ENCODE measurements at places on chromosomes 6 and 20.

DNA sequence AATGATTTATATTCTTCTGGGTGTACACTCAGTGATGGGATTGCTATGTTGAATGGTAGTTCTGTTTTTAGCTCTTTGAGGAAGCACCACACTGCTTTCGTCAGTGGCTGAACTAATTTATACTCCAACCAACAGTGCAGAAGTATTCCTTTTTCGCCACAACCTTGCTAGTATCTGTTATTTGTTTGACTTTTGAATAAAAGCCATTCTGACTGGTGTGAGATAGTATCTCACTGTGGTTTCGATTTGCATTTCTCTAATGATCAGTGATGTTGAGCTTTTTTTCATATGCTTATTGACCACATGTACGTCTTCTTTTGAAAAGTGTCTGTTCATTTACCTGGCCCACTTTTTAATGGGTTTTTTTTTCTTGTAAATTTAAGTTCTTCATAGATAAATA is 583.8 kb upstream of the ARID1B start:
- DNase-seq, result no peak

- no peak for DNase-seq
These were observed 51.1 kb downstream of the L3MBTL3 start for GRCh38 chr6:130069485-130069884.

GRCh38 chr6:145883263-145883662 is 68.7 kb upstream of the FBXO30 start:
- DNase-seq, result no peak

GRCh38 chr20:25750765-25751696 is 54.4 kb upstream of the ZNF337 start:
- peak; percentile 67 for DNase-seq

DNA sequence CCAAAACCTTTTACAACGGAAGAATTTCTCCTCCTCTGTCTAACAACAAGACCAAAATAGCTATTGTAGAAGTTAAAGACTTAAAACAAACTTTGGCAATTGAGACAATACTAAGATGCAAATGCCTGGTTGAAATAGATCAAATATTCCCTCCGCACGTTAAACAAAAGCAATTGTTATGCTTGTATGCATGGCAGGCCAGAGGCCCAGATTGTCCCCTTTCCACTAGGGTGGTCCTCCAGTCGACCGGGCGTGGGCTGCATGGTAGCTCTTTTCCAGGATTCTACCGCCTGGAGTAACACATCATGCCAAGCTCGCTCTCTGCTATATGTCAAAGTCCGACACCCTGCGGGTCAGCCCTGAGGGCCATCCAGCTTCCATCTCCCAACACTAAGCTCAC is 234.7 kb downstream of the RNGTT start:
- DNase-seq, result no peak

- DNase-seq, result no peak
These were observed 7.8 kb downstream of the STX11 start for GRCh38 chr6:144158133-144158532.

DNA sequence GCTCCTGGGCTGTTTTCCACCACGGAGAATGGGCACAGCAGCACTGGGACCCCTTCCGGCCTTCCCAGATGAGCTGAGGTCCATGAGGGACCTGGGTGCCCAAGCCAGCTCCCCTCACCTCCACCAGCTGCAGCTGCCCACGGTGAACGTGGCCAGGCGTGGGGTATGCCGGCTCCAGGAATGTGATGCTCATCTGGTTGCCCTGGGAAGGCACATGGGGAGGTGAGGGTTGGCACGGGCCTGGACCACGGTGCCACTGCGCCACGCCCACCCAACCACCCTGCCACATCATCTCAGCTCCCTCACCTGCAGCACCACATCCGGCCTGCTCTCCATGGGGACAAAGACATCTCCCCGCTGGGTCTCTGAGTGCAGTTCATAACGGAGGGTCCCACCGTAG is 23.8 kb downstream of the ADRM1 start:
- no peak for DNase-seq

DNA sequence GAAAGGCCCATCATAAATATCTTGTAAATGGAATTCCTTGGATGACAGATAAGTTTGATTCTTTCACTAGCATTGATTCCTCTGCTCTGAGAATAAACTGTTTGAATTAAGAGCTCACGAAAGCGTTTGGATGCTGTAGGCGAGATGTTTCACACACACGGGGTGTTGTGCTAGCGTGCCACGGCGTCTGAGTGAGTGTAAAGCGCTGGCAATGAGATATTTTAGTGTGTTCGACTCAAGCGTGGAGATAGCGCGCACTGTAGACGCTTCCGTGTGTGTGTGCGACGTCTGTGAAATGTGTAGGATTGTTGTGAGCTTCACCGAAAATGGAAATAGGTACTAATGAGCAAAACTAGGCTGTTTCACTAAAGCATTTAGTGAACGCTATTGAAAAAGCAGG is 29.4 kb upstream of the ADRM1 start:
- DNase-seq, result no peak

DNA sequence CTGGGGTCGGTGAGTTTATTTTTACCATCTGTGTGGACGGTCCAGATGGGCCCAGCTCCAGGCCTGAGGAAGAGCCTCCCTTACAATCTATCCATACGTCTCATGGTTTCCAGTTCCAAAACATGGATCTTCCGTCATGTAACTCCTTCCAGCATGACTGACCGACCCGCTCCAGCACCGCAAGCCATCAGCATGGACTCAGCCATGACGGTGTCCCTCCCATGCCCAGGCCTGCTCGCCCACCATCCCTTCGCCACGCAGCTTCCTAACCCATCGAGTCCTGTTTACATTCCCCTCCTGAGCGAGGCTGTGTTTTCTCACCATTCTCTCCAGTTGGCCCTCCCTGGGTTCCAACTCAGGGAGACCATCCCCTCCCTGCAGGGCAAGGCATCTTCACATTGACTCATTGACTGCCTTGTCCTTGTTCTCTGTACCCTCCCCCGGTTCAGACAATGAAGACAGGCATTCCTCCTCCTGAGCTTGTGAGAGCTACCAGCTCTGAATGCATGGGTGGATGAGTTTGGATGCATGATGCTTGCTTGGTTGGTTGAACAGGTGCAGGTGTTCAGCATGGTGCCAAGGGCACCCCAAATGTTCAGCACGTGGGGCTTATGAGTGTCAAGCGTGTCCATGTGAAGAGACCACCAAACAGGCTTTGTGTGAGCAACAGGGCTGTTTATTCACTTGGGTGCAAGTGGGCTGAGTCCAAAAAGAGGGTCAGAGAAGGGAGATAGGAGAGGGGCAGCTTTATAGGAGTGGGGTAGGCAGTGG is 235.8 kb downstream of the SMOC2 start:
- DNase-seq, result no peak

DNA sequence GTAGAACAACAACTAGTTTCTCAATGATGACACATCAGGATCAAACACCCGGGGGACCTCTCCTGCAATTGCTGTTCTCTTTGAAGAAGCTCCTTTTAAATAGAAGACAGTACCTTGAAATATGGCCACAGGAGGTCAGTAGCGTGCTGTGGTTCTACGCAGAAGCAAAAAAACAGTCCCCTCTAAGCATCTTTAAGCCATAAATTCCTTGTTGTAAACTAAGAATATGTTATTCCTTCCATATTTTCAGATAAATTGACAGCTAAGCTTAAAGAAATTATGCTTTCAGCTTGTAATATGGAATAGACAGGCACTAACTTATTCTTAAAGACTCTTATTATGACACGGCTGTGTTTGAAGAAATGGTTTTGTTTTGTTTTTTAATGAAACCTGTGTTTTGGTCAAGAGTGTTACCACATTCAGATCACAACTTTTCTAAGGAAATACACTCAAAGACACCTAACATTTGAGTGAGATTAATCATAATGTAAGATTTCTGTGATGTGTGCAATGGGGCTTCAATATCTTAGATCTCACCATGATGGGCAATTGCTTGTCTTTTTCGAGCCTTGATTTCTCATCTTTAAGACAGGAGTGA is 49.7 kb upstream of the IL20RA start:
- peak; percentile 49 for DNase-seq

- DNase-seq, result no peak
These were observed 277.0 kb upstream of the TBX18 start for GRCh38 chr6:85041376-85041775.

GRCh38 chr6:159440349-159440748 is 252.7 kb downstream of the SOD2 start:
- DNase-seq, result no peak

GRCh38 chr20:53359425-53359824 is 234.2 kb downstream of the ZNF217 start:
- no peak for DNase-seq

DNA sequence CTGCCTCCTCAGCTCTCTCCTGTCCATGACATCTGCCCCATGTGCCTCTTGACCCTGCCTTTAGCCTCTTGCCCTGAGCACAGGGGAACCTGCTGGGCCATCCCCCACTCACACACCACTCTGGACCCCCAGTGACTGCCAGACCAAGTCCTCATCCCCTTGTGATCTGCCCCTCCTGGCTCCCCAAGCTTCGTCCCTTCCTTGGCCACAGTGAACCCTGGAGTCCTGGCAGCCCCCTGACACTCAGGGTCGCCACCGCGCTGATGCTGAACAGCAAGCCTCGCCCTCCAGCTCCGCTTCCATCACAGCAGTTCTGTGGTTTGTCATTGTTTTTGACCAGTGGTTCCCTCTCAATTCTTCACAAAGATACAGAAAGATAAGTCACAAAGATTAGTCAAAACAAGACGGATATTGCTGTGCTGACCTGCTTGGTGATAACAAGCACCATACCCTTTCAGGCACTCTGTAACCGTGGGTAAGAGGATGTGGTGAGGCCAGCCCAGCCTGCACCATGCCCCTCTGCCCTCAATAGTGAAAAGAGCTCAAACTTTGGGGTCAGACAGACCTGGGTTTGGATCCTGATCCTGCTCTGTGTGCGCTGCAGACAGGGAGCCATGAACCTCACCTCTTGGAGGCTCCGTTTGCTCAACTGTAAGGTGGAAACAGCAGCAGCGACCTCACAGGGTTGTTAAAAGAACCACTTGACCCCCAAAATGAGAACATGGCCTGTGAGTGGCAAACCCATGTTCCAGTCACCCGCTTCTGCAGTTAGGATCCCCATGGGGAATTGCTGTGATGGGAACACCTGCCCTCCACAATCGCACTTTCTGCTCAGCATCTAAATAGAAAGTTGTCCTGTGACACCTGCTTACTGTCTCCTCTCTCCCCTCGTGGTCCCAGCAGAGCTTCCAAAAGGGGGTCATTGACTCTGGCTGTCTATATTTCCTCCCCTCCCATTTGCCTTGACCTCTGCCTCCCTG is 114.5 kb downstream of the TOX2 start:
- no peak for DNase-seq

- DNase-seq, result peak; percentile 81
These were observed 33.2 kb upstream of the NCOA3 start for GRCh38 chr20:47468290-47469050.

DNA sequence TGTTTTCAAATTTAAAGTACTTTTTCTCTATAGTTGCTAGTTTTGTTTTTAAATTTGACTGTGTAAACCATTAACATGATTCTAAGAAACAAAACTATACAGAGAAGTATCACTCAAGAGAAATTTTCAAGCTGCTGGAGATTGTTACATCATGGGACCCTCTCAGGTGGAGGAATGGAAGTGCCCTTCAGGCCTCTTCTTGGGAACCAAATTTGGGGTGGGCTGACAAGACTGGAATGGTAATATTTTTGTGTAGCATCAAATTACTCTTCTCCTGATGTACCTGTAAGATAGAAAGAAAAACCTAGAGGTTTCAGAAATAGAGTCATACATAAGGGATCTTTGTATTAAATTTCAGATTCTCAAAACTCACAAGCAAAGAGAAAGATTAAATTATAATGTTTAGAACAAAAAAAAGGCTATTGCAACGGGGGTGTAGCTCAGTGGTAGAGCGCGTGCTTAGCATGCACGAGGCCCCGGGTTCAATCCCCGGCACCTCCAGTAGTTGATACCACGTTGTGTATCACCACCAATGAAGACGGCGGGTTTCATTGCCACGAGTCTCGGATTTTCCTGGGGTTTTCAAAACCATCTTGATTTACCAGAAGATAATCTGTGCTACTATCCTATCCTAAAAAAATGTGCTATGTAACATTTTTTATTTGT is 193.7 kb downstream of the GPX5 start:
- DNase-seq, result no peak

Data from germinal center (tissue), 1 donor.